ENCODE measurements at places on chromosomes 4 and X.

- DNase-seq: peak; percentile 44
Measured at GRCh38 chr4:139841464-139842195, 176.0 kb downstream of the MGST2 start.

DNA sequence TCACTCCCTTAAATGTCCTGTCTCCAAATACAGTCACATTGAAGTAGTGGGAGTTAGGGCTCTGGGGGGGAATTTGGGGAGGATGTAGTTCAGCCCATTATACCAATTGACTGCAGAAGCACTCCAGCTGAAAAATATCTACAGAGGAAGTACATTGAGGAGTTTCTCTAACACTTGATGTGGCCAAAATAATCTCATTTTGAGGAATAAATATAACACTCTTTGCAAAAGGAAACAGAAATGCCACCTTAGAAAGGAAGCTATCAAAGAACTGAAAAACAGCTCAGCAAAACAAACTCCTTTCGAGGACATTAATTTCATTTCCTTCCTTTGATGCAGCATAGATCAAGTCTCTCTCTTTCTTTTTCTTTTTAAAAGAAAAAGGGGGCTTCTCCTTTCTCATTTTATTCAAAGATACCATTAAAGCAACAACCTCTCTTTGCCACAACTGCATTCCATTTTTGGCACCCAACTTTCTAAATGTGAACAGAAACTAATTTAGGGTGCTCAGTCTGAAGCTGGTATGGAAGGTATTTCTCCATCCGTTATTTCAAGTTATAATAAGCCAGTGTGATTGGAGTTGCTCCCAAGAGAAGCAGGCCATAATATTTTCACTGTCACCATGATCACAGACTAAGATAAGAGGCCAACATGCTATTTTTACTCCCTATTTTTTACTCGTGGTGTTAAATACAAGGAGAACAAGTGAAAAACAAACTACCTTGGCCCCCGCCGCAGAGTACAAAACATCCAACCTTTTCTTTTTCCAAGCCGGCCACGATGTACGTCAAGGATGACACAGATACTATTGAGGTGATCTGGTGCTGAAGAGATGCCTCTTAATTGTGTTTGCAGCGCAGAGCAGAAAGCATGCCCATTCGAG lies 230.4 kb upstream of the GATB start:
- no peak for DNase-seq

GRCh38 chrX:66504481-66504880 lies 134.4 kb downstream of the EDA2R start:
- DNase-seq: no peak

DNA sequence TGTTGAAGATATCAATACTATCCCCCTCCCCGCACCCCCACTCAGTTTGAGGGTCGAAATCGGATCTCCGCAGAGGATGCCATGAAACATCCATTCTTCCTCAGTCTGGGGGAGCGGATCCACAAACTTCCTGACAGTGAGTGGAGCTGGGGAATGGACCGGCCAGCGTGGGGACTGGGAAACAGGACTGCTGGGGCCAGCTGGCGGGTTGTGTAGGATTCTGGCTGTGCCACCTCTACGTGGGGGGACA lies 5.5 kb upstream of the USP11 start:
- DNase-seq: no peak

DNA sequence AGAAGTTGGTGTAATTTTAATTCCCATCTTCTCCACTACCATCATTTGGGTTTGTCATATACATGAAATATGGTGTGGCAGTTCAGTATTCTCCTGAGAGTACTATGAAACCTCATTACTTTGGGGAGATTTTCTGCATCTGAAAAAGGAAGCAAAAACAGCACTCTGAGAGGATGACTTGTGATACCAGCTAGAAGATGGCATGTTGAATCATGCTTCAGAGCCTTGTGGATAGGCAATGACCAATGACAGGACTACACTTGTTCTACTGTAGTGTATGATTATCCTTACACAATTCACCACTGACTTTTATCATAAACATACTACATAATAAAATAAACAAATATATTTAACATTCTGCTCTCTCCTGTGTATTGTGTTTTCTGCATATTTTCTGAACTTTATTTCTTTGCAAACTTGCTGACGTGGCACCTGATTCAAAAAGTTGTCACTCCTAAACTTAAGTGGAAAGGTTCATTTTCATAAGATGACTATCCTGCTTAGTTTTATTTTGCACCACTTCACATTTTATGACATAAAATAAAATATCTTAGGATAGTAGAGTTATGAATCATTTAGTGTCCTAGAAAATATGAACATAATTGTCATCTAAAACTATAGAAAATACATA lies 991.3 kb downstream of the FSTL5 start:
- no peak for DNase-seq

GRCh38 chrX:10882484-10882883 lies 228.6 kb upstream of the HCCS start:
- DNase-seq: no peak

- DNase-seq: peak; percentile 46
Measured at GRCh38 chr4:56752985-56753384, 68.5 kb downstream of the SPINK2 start.

DNA sequence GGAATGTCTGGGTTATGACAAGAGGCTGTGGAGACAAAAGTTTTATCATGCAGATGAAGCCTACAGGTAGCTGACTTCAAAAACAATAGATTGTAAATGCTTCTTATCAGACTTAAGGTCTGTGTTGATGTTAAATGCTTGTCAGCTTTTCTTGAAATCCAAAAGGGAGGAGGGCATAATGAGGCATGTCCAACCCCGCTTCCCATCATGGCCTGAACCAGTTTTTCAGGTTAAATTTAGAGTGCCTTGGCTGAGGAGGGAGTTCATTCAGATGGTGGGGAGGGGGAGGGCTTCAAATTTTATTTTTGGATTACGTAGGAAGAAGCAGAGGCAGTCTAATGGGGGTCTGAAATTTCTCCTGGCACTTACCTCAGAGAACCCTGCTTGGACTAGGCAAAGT lies 207.7 kb upstream of the HDX start:
- DNase-seq: peak; percentile 32

DNA sequence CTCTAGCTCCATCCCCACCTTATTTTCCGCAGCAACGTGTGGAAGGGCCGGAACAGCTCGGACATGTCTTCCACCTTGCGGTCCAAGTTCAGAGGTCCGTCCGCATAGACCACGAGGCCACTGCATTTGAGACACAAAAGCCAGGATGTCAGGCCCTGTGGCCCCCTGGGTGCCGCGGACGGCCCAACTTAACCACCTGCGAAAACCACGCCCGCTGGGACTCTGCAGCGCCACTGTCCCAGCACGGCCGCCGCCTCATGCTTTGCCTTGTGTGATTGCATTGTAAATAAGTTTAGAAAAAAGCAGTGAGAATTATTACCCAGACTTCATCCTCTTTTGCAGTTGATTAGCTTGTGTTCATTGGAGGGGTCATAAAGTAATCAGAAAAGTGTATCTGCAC lies 58.2 kb upstream of the MXD4 start:
- DNase-seq: no peak

DNA sequence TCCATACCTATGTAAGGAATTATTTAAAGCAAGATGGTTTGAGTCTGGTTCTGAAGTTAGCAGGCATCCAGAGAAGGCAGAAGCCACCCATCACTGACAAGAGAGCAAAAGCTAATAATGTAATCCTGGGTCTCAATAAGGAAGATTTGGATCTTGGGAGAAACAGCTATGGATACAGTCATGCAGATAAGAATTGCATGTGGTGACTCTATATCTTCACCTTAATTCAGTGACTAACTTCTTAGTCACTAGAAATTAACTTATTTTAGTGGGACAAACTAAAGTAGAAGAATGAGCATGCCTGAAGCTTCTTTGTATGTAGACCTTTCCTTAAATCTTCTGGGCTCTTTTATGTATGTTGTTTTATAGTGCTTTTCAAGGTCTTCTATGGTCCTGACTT lies 66.6 kb downstream of the ATP10D start:
- no peak for DNase-seq

DNA sequence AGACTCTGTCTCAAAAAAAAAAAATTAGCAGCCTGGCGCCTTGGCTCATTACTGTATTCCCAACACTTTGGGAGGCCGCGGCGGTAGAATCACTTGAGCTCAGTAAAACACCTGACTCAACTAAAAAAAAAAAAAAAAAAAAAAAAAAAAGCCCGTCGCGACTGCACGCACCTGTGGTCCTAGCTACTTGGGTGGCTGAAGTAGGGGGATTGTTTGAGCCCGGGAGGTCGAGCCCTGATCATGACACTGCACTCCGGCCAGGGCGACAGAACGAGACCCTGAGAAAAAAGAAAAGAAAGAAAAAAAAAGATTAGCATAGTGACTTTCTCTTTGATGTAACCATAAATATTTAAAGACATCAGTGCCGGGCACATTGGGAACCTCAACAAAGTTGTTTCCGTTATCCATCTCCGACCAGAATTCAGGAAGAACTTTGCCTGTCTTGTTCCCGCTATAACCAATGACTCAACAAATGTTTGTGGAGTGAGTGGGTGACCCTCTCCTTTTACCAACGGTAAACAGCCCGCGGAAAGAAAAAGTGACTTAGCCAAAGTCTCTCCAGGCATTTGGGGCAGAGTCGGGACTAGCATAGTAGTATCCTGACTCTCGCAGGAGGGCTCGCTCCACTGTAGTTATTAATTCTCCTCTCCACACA lies 553 bp upstream of the MED28 start:
- no peak for DNase-seq

GRCh38 chrX:19174401-19175025 lies 52.2 kb upstream of the ADGRG2 start:
- DNase-seq: no peak

DNA sequence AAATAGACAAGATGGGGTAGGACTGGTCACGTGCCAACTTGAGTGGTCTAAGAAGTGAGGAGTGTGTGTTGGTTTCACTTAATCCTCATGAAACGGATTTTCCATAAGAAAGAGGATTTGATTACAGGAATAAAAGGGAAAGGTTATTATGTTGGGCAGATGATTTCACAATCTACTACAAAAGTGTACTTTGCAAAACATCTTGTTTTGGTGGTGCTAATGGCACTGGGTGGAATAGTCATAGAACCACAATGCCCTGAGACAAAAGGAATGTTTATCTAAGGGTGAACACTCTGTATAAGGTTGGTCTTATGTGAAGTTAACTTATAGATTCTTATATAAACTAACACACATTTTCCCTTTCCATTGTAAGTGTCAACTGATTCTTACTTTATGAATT lies 45.6 kb downstream of the GLUD2 start:
- DNase-seq: no peak

- no peak for DNase-seq
Measured at GRCh38 chr4:151455212-151455611, 46.2 kb downstream of the FHIP1A start.

DNA sequence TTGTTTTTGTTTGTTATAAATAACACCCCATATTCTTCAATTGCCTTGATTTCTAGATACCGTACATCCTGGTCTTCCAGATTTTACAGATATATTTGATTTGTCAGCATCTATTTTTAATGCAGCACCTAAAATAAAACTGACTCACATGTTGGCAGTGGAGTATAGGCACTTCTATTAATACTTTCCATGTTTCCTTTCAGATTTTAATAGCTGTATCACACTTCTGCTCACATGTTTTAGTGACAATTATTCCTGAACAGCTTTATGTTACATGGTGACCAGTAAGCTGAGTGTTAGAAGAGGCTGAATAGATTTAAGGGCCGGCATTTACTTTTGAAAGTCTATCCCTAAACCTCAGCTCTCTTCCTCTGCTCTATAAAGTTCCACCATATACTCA lies 46.1 kb downstream of the C4orf46 start:
- no peak for DNase-seq

DNA sequence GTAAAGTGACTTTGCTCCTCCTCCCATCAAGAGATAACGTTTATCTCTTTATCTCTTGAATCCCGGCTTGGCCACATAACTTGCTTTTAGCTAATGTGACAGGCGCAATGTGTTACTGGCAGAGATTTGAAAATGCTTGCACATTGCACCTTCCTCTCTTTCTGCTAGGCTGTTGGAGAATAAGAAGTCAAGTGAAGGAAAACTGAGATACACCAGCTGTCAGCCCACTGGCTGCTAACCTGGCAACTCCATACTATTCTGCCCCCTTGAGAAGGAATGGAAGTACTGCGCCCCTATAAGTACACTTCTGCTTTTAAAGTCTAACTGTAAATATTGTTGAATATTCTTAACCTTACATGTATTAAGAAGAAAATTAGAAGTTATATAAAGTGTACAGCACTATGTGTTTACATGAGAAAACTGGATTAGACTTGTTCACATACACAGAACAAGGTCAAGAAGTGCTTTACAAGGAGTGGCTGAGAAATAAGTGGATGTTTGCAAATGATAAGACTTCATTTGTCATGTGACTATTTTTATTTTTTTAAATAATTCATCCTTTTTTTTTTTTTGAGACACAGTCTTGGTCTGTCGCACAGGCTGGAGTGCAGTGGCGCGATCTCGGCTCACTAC lies 424.5 kb upstream of the CTSO start:
- peak; percentile 86 for DNase-seq

DNA sequence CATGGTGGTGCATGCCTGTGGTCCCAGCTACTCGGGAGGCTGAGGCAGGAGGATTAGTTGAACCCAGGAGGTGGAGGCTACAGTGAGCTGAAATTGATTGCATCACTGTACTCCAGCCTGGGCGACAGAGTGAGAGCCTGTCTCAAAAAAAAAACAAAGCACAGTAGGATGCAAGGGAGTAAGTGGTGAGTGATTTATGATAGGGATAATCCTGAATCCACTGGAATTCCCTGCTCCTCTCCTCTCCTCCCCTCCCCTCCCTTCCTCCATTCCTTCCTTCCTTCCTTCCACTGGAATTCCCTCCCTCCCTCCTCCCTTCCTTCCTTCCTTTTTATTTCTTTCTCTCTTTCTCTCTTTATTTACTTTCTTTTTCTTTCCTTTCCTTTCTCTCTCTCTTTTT lies 40.9 kb upstream of the NKRF start:
- DNase-seq: no peak

DNA sequence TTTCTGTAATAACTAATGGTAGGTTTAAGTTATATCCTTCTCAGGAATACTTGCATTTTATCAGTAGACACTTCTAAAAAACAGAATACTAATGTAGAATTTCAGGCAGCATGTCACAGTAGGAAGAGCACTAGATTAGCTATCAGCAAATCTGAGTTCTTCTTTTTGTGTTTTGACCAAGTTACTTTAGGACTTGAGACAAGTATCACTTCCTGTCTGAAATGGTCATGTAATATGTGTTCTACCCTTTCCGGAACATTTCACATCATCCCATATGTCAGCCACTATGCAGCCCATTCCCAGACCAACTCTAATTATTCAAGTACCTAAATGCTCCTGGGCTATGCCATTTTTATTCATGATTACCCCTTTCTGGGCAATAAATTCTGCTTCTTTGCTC lies 401.8 kb upstream of the RPS6KA3 start:
- DNase-seq: no peak

- no peak for DNase-seq
Measured at GRCh38 chr4:68074397-68074796, 55.3 kb downstream of the TMPRSS11F start.

DNA sequence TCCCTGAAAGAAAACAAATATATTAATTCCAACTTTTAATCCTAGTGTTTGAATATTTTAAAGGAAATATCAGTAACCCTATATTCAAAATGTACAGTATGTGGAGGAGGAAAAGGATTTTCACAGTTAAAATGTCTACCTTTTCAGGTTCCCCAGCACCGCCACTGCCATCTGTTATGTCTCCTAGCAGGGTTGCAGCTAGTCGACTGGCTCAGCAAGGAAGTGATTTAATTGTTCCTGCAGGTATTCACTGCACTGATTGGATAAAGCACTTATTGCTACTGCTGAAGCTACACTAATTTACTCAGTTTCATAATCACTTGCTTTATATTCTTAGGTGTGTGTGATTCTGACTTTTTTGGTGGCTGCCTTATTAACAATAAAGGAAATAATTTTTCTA lies 65.5 kb upstream of the FHDC1 start:
- DNase-seq: no peak

Data from lung (tissue), 17 donors.